ENCODE measurements at places on chromosomes 2 and 18.

DNA sequence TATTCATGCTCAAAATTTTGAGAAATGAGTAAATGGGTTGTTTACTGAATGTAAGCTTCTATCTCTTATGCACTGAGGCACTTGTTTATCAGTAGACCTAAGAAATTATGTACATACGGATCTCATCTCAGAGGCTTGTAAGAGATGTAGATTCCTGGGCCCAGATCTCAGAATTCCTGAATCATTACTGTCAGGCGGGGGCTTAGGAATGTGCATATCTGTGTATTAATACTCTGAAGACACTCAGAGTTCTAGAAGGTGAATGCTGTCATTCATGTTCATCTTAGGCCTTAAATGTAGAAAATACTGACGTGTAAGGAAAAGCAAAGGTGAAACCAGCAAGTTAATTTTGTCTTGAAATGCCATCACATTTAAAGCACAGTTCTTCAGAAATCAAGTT is 169.6 kb downstream of the FMNL2 start:
- DNase-seq, result no peak

DNA sequence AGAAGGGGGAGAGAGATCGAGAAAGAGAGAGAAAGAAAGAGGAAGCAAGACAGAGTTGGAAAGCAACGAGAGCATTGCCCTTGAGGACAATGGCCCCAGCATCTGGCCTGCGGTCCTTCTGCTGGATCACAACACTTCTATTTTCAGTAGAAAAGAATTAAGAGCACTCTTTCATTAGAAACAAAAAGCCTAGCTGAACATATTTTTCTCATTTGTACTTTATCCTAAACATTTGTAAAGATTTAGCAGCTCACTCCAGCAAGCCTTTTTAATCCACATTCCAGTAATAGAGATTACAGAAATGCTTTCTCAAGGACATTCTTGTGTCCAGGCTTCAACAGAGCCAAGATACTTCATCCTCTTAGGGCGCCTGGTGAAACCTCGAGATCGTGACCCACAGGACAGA is 31.6 kb upstream of the AFF3 start:
- no peak for DNase-seq

DNA sequence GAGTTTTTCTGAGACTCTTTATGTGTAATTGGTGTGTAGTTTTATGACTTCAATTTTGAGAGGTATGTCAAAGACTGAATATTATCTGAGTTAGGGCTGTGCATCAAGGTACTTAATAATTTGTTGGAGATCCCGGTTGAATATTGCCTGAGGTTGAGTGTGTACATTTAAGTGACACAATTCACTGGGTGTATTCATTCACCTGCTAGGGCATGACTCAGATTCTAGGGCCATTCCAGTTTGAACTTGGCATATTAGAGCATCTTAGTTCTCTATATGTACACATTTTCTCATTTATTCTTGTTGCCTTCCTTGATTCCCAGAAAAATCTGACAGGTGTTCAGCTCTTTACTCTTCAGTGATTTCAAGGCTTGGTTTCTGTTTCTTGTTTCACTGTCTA is 12.5 kb downstream of the MAP4K4 start:
- DNase-seq, result no peak

- no peak for DNase-seq
Measured at GRCh38 chr18:39487932-39488331, 1922.3 kb upstream of the CELF4 start.

- no peak for DNase-seq
Measured at GRCh38 chr2:181760521-181760920, 80.2 kb upstream of the NEUROD1 start.

- DNase-seq, result no peak
Measured at GRCh38 chr2:30608643-30609042, 161.6 kb downstream of the LCLAT1 start.

GRCh38 chr2:193845604-193846003 is 1650.9 kb upstream of the TMEFF2 start:
- DNase-seq, result no peak

GRCh38 chr18:55489034-55489986 is 98.7 kb downstream of the TCF4 start:
- no peak for DNase-seq

DNA sequence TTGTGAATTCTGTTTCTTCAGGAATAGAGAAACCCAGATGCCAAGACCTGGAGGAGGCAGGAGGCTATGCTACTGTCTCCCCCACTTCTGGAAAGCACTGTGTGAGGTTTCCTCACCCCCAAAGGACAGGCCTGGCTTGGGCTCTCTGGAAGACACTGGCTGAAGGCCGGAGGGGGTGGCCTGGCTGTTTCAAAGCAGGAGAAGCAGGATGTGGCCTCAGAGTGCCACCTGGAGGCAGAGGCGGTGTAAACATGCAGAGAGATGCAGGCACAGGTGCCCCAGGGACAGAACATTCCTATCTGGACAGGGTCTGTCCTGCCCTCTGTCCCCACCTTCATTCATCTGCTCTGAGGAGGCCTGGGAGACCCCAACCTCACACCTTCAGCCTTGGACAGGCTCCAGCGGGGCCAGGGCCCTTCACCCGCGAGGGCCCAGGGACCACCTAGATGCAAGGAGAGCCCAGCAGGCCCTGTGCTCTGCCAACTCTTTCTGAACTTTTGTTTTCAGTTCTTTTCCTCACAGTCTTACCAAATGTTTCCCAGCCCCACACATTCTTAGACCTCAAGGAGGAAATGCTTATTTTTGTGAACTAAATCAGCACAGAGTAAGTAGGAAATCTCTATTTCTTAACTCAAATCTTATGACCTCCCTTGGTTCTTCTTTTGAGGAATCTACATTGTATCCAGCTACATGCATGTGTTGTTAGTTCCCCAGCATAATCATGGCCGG is 79.2 kb downstream of the LONRF2 start:
- DNase-seq, result peak; percentile 24

All from stromal cell of bone marrow (primary cell).